ENCODE measurements at places on chromosomes 2 and 18.

GRCh38 chr2:39975476-39976020 is 196.5 kb upstream of the THUMPD2 start:
- no peaks in the 10 kb centered on the region for H3K36me3 ChIP-seq
- no peak for DNase-seq
- no peak overlapping the region for H3K4me3 ChIP-seq
- no peaks in the 10 kb centered on the region for H3K27me3 ChIP-seq

- DNase-seq = no peak
- no peak overlapping the region for H3K27ac ChIP-seq
- H3K4me1 ChIP-seq = no peaks in the 10 kb centered on the region
- H3K27me3 ChIP-seq = no peaks in the 10 kb centered on the region
- no peaks in the 10 kb centered on the region for H3K36me3 ChIP-seq
These were observed 191.0 kb downstream of the GRB14 start for GRCh38 chr2:164430166-164430783.

DNA sequence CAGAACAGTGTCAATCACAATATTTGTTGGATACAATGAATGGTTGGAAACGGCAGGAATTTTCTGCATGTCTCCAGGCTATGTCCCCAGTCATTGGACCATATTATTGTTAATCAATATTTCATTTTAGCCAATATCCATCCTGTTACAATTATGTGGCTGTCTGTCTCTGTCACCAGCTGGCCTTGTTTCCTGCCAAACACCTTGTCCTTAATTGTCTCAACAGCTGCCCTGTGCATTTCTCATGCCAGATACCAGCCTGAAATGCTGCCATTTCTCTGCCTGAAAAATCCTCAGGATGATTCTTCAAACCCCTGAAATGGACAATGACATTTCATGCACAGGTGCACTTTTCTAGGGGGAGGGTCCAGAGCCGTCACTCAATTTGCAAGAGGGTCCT is 170.6 kb downstream of the ALPK2 start:
- no peaks in the 10 kb centered on the region for H3K36me3 ChIP-seq
- no peak overlapping the region for H3K4me3 ChIP-seq
- no peaks in the 10 kb centered on the region for H3K4me1 ChIP-seq
- DNase-seq = no peak
- no peak overlapping the region for H3K27ac ChIP-seq

DNA sequence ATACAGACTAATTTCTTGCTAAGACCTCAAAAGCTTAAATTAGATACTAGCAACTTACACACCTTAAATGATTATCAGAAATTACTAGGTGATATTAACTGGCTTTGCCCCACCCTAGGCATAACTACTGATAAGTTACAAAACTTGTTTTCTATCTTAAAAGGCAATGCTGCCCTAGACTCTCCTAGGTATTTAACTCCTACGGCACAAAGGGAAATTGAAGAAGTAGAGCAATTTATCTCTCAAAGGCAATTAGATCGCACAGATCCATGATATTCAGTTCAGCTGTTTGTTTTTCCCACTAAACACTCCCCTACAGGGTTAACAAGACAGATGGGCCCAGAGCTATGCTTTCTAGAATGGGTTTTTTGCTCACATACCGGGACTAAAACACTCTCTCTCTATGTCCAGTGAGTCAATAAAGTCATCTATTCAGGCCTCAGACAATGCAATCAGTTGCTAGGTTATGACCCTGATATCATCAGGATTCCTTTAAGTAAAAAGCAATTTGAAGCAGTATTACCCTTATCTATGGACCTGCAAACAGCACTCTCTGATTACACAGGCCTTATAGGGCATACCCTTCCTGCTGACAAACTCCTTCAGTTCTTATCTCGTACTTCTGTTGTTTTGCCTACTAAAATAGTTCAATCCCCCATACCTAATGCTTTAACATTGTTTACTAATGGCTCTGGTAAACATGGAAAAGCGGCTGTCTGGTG is 14.3 kb downstream of the MAP3K2 start:
- no peaks in the 10 kb centered on the region for H3K4me1 ChIP-seq
- no peak overlapping the region for H3K27ac ChIP-seq
- H3K4me3 ChIP-seq = no peak overlapping the region
- no peaks in the 10 kb centered on the region for H3K36me3 ChIP-seq
- DNase-seq = no peak

DNA sequence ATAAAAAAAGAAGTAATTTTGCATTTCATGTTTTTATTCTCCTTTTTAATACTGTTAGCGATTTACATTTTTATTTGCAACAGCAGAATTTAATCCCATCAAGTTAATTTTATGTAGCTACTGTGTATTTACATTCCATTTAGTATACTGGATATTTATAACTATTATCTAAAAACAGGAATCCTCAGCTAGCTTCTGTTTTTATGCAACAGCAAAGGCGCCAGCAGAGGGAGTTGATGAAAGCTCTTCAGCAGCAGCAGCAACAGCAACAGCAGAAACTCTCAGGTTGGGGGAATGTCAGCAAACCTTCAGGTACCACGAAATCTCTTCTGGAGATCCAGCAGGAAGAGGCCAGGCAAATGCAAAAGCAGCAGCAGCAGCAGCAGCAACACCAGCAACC is 26.2 kb upstream of the SNORC start:
- peaks cover 9% of the 10 kb centered on the region for H3K36me3 ChIP-seq
- no peak for DNase-seq
- H3K4me3 ChIP-seq = no peak overlapping the region
- no peak overlapping the region for H3K27ac ChIP-seq
- H3K4me1 ChIP-seq = no peaks in the 10 kb centered on the region

GRCh38 chr18:45133276-45133675 is 452.6 kb downstream of the SETBP1 start:
- no peak for DNase-seq
- no peak overlapping the region for H3K27ac ChIP-seq
- H3K4me3 ChIP-seq = no peak overlapping the region
- H3K4me1 ChIP-seq = no peaks in the 10 kb centered on the region
- H3K36me3 ChIP-seq = no peaks in the 10 kb centered on the region
- H3K27me3 ChIP-seq = no peaks in the 10 kb centered on the region

GRCh38 chr2:172711110-172711509 is 24.5 kb upstream of the RAPGEF4 start:
- H3K27me3 ChIP-seq = peaks cover 28% of the 10 kb centered on the region
- no peaks in the 10 kb centered on the region for H3K36me3 ChIP-seq
- no peaks in the 10 kb centered on the region for H3K4me1 ChIP-seq
- H3K27ac ChIP-seq = no peak overlapping the region

GRCh38 chr18:55875371-55875901 is 287.4 kb upstream of the TCF4 start:
- no peak overlapping the region for H3K4me3 ChIP-seq
- no peaks in the 10 kb centered on the region for H3K4me1 ChIP-seq
- no peak overlapping the region for H3K27ac ChIP-seq

DNA sequence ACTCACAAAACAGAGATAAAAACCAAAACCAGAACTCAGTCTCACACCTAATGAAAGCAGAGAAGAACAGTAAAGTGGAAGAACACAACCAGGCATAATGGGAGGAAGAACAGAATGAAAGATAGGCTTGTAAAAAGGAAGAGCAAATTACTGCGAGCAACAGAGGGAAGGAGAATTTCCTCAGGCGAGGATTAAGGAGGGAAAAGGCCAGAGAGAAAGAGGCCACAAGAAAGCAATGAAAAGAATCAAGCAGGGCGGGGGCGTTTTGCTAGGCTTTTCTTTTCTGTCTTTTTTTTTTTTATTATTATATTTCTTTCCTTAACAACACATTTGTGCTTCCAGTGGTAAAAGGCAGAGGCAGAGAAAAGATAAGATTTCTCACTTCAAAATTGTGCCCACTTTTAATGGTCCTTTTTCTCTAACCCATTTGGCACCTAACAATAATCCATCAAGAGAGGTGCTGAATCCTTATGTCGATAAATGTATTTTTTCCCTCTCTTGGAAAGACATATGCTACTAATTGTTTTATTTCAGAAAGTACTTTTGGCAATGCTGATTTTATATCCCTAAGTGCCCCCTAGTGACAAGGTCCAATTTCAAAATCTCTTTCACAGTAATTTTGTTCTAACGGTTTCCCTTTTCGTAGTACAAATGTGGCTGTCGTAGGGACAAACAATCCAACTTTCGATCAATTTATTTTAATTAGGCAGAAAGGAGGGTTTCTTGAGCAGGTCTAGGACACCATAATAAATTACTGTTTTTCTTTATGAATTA is 138.7 kb upstream of the AQP4 start:
- H3K36me3 ChIP-seq = no peaks in the 10 kb centered on the region
- no peaks in the 10 kb centered on the region for H3K4me1 ChIP-seq
- H3K4me3 ChIP-seq = no peak overlapping the region
- no peak for DNase-seq
- no peaks in the 10 kb centered on the region for H3K27me3 ChIP-seq
- H3K27ac ChIP-seq = no peak overlapping the region

DNA sequence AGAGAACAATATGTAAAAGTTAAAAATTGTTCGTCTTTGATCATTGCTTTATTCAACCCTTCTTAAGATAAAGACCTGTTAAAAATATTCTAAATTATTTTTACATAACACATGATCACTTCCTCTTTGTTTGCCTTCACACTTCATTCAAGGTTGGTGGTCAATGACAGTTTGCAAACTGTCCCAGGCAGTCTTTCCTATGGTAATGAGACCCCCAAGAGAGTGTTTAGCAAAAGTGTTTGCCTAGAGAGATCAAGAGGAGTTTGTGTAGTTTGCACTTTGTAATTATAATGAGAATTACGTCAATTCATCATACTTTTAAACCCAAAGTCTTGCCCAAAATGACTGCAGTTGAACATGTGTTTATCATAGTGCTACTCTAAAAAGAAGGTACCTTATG is 77.2 kb upstream of the ABCA12 start:
- peaks cover 7% of the 10 kb centered on the region for H3K27me3 ChIP-seq
- no peaks in the 10 kb centered on the region for H3K4me1 ChIP-seq
- no peak for DNase-seq
- no peaks in the 10 kb centered on the region for H3K36me3 ChIP-seq

DNA sequence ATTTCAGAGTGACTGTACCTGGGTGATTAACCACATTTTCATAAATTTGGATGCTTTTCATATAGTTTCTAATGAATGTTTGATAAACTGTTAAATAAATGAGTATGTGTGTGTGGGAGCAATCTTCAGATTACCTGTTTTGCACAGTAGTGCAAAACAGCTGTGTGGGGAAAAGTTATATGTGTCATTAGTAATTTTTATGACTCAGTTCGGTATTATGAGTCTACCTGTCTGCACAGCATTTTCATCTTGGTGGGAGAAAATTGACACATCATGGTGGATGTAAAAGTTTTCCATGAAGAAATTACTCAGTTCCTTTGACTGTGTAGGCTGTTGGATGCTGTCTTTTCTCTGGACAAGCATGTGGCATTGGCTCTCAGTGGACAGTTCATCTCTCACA is 43.8 kb downstream of the LTBP1 start:
- H3K4me3 ChIP-seq = no peak overlapping the region
- no peaks in the 10 kb centered on the region for H3K4me1 ChIP-seq
- DNase-seq = no peak
- H3K27ac ChIP-seq = no peak overlapping the region
- peaks cover 6% of the 10 kb centered on the region for H3K27me3 ChIP-seq

DNA sequence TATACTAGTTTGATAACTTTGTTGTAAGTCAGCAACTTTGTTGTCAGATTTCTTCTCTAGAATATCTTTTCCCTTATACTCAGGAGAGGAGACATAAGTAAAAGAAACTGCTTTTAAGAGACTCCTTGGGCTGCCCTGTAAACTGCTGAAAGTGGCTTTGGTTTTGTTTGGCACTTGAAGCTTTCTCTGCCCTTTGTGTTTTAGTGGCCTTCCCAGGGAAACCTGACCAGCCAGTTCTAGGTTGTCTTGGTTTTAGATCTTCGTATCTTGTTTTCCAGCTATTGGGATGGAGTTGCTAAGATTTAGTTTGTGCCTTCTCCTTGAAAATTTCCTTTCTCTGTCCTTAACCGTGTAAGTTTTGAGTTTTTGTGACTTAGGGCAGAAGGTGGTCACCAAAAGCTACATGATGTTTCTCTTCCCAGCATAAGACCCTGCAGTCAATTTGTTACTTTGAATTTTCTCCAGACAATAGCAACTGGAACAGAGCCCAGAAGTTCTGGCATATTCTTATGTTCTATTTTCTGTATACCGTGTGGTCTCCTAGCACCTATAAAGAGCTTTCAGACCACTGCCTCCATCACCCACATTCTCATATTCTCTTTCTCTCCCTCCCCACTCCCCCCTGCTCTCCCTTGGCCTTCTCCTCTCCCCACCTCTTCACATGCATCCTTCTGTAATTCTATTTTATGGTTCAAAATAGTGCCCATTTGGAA is 81.1 kb downstream of the BOLA3 start:
- DNase-seq = no peak
- no peak overlapping the region for H3K4me3 ChIP-seq

- no peaks in the 10 kb centered on the region for H3K27me3 ChIP-seq
- no peaks in the 10 kb centered on the region for H3K4me1 ChIP-seq
- no peak overlapping the region for H3K27ac ChIP-seq
- DNase-seq = no peak
These were observed 1362.2 kb upstream of the TMEFF2 start for GRCh38 chr2:193556766-193557470.

GRCh38 chr2:187550857-187551256 is 3.4 kb downstream of the TFPI start:
- no peak overlapping the region for H3K27ac ChIP-seq
- H3K27me3 ChIP-seq = no peaks in the 10 kb centered on the region
- no peak for DNase-seq
- no peak overlapping the region for H3K4me3 ChIP-seq
- no peaks in the 10 kb centered on the region for H3K4me1 ChIP-seq

DNA sequence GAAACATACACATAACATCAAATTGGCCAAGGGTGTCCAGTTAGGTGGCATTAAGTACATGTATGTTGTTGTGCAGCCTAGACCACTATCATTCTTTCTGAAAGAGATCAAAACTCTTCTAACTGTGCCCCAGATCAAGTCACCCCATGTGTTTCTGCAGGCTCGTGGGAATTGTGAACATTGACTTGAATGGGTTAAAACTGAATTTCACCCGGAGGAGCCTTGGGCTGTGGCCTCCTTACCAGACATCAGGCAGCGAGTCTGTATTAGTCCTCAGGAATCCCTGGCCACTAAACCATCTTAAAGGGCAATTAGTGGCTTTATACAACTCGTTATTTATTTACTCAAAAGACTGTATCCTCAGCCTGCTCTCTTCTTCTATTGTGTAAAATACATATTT is 149.0 kb upstream of the REV1 start:
- no peak overlapping the region for H3K4me3 ChIP-seq
- H3K27me3 ChIP-seq = peaks cover 3% of the 10 kb centered on the region
- no peaks in the 10 kb centered on the region for H3K36me3 ChIP-seq
- DNase-seq = no peak
- H3K27ac ChIP-seq = no peak overlapping the region

DNA sequence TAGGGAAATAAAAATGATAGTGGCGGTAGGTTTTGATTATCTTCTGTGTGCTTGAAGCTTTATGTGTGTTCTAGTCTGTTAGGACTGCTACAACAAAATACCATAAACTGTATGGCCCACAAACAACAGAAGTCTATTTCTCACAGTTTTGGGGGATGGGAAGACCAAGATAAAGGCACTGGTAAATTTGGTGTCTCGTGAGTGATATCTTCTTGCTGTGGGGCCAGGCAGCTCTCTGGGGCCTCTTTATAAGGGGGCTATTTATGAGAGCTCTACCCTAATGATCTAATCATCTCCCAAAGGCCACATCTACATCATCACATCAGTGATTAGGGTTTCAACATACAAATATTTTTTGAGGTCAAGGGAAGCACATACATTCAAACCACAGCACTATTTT is 86.8 kb upstream of the SPHKAP start:
- no peak for DNase-seq
- no peaks in the 10 kb centered on the region for H3K27me3 ChIP-seq
- no peak overlapping the region for H3K27ac ChIP-seq
- H3K4me1 ChIP-seq = no peaks in the 10 kb centered on the region
- no peak overlapping the region for H3K4me3 ChIP-seq

All from T-cell (primary cell).